Lung microvascular endothelial cell (primary cell): ENCODE measurements at places on chromosomes 3 and 15. TPM values are rescaled to one million over a fixed set of nuclear protein-coding genes. Genes with fewer than 3 reads are reported as not detected.
A peak's percentile ranks its signal among the peaks of the same experiment; 100 is the strongest.

- peak; percentile 58 for DNase-seq
These were observed 10.7 kb upstream of the DHX36 start for GRCh38 chr3:154334973-154335420.

GRCh38 chr3:145739926-145740325 is 421.1 kb downstream of the PLOD2 start:
- DNase-seq: no peak

GRCh38 chr15:83644439-83644838 is 9.5 kb upstream of the ADAMTSL3 start:
- no peak for DNase-seq

DNA sequence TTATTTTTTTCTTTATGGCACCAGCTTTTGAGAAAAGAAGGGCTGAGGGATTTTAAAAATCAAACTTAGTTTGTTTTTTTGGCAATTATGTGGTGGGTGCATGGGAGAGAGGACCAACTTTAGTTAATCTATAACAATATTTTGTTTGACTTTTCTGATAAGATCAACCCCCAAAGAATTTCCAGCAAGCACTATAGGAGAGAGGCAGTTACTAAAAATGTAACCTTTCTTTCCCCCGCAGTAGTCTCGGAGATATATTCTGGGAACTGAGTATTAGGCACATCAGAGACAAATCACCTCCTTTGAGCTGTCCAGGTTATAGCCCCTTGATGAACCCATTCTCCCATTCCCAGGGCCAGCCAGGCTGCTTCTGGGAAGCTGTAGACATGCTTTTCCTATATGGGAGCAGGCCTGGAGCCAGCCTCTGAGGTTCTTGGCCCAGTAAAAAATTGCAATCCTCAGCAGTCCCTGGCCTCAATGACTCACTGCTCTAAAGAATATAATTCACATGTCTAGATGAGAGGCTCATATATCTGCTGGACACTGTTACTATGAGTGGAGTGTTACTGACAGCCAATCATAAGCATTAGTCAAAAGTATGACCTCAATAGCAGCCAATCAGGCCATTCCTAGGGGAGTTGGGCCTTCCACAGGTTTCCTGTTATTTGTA is 138.3 kb upstream of the AGBL1 start:
- DNase-seq: no peak

Gene FANCD2OS
- not detected in 2 replicates for total RNA-seq

DNA sequence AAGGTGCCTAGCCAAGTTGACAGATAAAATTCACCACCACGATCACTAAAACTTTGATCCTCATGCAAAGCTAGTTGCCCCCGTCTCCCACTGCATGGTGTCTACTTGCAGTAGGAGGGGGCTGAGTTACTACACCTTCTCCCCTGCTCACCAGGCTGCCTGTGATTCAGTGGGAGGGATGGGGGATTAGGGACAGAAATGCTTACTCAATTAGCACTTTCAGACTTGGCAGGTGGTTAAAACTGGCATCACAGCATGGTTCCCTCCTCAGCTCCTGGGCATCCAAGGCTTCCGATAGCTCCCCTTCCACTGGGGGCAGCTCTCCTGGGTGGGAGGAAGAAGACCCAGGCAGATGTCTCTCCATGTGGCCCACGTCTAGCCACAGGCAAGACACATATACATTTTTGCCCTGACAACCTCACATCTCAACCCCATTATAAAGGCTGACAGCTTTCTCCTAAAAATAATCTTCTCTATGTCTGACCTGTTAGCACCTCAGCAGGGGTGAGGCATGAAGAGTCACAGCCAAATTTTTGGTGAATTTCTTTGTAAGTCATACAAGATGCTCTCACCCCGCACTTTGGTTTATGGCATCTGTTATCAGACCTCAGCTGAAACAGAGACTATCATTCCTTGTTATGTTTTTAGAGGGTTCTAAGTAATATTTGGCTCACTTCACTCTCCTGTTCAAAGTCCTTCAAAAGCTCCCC is 369.0 kb downstream of the SV2B start:
- no peak for DNase-seq

DNA sequence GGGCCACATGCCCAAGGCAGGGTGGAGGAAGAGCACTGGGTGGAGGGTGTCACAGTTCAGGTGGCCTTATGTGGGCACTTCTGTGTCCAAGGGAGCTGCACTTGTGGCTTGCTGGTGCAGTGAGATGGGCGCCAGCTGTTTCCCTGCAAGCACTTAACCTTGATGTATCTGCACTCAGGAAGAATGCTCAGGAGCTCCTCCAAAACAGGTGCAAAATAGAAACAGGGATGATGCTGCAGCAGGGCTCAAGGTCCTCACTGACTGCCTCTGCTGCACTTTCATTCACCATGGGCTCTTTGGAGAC is 151.3 kb downstream of the CADPS start:
- DNase-seq: no peak

GRCh38 chr3:7982126-7982525 is 519.5 kb upstream of the LMCD1 start:
- DNase-seq: no peak

Gene GABRR3
- not detected in 2 replicates for total RNA-seq

DNA sequence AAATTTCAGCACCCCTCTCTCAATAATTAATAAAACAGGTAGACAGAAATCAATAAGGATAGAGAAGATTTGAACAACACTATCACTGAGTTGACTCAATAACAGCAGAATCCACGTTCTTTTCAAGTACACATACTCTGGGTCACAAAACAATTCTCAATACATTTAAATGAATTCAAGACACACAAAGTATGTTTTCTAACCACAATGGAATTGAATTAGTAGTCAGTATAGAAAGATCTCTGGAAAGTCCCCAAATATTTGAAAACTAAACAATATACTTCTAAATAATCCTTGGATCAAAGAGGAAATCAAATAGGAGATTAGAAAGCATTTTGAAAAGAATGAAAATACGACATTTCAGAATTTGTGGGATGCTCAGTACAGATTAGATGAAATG is 40.0 kb downstream of the TKT start:
- no peak for DNase-seq
